ENCODE measurements at places on chromosomes 16 and 17.

GRCh38 chr16:67406111-67406971 is 9.9 kb downstream of the ZDHHC1 start:
- no peak for DNase-seq

DNA sequence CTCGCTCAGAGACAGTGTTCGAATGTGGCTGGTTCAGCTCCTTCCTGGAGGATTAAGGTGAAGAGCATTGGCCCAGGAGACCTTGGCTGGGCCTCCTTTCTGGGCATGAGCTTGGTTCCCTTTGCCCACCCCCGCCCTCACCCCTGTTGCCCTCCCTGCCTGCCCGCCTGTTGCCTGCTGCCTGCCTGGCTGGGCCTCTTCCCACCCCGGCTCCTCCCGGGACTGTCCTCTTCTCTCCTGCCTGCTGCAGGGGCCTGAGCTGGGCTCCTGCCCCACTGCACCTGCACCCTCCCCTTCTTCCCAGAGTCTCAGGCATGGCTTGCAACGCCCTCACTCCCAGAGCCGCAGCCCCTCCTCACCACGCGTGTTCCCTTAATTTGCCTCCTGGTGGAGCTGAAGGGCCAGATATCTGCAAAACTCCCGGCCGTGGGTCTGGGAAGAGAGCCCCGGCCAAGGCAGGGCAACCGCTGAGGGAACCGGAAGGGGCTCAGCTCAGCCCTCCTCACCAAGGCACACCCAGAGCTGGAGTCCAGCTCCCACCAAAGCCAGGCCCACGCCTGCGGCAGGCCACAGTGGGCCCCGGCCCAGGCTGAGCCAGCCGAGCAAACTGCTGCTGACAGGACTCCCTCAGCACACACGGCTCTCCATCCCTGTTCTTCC is 31.2 kb downstream of the MNT start:
- no peak for DNase-seq

GRCh38 chr16:67389911-67390815 is 3.1 kb downstream of the TPPP3 start:
- no peak for DNase-seq

DNA sequence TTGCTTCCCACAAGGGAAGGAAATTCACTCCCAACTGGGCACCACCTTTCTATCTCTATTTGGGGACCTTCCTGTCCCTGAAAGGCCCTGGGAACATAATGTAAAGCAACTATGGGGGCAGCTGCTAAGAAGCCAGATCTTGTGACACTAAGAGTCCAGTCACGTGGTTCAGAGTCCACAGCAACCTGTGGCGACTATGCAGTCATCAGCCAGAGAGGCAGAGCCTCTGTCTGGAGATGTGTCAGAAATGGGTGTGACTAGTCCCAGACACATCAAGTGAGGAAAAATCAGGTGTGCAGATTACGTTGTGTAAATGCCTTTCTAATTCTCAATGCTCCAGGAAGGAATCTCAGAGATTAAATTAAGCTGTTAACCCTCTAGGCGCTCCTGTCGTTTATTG is 26.6 kb upstream of the SKAP1 start:
- DNase-seq: no peak

- no peak for DNase-seq
Observed at GRCh38 chr16:26137956-26138355, 446.2 kb downstream of the HS3ST4 start.

DNA sequence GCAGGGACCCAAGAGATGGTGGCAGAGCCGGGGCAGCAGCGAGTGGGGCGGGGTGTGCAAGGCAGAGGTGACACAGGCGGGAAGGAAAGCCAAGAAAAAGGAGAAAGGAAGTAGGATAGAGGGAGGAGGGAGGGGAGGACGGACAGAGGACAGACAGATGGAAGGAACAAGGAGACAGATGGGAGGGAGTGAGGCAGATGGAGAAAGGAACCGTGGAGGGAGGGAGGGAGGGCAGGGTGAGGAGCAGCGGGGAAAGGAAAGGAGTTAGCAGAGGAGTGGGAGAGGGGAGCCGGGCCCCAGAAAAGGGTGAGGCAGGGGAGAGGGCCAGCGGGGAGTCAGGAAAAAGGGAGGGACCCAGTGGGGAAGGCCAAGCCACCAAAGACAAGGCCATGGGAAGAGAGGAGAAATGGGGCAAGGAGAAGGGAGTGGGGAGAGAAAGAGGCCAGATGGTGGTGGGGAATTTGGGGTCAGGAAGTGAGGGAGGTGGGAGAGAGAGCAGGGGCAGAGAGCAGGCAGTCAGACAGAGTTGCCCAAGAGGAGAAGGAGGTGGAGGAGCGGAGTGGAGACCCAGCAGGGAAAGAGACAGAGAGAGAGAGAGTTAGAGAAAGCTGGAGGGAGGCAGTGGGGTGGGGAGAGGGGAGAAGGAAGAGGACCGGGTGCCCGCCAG is 13.2 kb upstream of the ASGR1 start:
- DNase-seq: no peak

DNA sequence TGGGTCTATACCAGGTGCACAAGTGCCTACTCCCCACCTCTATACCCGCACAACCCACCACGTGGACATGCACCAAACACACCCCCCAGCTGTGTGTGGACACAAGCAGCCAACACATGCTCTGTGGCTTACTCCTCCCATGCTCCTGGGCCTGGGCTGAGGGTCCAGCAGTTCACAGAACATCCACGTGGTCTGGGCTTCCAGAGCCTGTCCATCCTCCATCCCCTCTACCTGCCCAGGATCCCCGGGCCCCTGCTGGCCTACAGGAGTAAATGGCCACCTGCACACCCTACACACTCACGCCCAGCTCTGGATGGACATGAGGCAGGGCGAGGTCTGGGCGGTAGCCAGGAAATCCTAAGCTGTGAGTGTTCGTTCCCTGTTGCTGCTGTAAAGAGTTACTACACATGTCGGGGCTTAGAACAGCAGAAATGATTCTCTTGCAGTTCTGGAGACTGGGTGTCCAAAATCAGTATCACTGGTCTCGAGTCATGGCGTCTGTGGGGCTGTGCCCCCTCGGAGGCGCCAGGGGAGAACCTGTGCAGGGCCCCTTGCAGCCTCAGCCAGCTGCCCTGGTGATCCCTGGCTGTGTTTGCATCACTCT is 15.0 kb upstream of the RAI1 start:
- DNase-seq: no peak

DNA sequence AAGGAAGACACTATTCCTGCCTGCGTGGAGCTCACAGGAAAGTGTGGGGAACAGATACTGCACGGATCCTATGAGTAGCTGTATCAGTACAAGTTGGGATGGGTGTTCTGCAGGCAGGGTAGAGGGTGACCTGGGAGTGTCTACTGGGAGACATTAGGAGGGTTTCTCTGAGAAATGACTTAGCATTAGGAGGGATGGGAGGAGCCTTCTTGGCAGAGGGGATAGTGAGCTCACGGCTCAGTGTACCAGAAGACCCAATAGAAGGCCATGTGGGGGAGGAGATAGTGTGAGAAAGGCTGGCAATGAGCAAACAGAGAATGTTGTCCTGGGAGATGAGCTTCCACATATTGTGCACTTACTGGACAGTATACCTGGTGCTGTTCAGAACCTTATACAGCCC is 109.1 kb downstream of the MSI2 start:
- DNase-seq: no peak

GRCh38 chr16:85364323-85365040 is 248.6 kb upstream of the GSE1 start:
- no peak for DNase-seq

GRCh38 chr16:12459391-12460063 is 344.2 kb downstream of the CPPED1 start:
- no peak for DNase-seq

GRCh38 chr17:28038802-28039201 is 3.7 kb upstream of the NLK start:
- DNase-seq: no peak

- DNase-seq: no peak
Observed at GRCh38 chr16:53717577-53717976, 13.6 kb downstream of the FTO start.

- no peak for DNase-seq
Observed at GRCh38 chr17:48294020-48294805, 135.8 kb downstream of the SKAP1 start.

- DNase-seq: no peak
Observed at GRCh38 chr17:57404073-57404472, 147.8 kb downstream of the MSI2 start.

- no peak for DNase-seq
Observed at GRCh38 chr16:76940251-76940650, 250.7 kb upstream of the MON1B start.

- no peak for DNase-seq
Observed at GRCh38 chr16:83615141-83615952, 192.4 kb upstream of the HSBP1 start.

DNA sequence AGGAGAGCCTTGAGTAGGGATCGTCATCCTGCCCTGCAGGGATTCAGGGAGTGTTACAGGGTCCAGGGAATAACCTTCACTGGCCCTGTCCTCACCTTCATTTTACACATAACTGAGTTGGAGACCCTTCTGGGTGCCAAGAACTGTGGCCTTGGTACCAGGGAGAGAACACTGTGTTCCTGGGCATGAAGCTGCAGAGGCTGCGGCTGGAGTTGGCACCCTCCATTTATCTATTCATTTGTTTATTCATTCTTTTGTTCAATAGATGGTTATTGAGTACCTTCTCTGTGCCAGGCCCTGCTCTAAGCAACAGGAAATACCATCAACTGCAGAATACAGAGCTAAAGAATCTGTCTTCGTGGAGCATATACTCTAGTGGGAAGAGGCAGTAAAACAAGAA is 6.7 kb downstream of the ABCC3 start:
- no peak for DNase-seq

- no peak for DNase-seq
Observed at GRCh38 chr16:88417684-88418476, 35.1 kb downstream of the ZNF469 start.

DNA sequence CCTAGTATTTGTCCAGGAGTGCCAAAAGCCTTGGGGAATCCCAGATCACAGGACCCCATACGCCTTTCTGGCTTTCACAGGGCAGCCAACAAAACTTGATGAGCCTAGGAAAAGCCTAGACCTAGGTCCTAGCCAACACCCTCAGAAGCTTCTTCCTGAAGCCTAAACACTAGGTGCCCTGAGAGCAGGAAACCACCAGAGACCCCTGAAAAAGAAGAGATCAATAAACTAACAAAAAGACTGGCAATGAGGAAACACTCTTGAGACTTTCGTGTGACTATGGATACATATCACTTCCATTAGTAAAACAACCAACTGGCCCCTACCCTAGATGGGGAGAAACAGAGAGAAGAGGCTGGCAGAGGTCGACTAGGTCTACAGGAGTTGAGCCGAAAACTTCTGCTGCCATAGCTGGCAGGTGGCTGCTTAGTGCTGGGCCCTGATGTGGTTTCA is 1.2 kb downstream of the ORMDL3 start:
- DNase-seq: no peak

- no peak for DNase-seq
Observed at GRCh38 chr16:3909791-3910583, 29.5 kb upstream of the CREBBP start.

GRCh38 chr16:27869411-27869810 is 194.1 kb downstream of the GSG1L start:
- no peak for DNase-seq

GRCh38 chr17:37543637-37544052 is 54.0 kb downstream of the DUSP14 start:
- no peak for DNase-seq

GRCh38 chr17:42345396-42346073 is 42.7 kb downstream of the STAT3 start:
- DNase-seq: no peak

DNA sequence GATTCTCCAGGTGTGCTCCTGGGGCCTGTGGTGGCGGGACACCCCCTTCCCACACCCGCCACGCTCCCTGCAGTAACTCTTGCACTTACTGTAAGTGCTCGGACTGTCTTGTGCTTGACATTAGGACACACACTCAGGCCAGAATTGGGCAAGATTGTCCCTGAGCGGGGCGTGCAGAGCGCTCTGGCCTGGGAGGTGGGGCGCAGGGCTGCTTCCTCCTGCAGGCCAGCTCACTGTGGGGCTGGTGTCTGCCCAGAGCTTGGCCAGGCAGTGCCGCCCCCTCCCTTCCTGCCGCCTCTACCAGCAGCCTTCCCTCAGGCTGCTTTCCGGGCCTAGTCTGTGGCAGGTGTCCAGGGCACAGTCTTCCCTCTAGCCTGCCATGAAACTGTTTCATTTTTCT is 6.1 kb upstream of the ATP6V0C start:
- DNase-seq: no peak

- no peak for DNase-seq
Observed at GRCh38 chr17:31527606-31528005, 136.1 kb downstream of the RAB11FIP4 start.

- no peak for DNase-seq
Observed at GRCh38 chr16:85620374-85620773, 7.3 kb downstream of the GSE1 start.

DNA sequence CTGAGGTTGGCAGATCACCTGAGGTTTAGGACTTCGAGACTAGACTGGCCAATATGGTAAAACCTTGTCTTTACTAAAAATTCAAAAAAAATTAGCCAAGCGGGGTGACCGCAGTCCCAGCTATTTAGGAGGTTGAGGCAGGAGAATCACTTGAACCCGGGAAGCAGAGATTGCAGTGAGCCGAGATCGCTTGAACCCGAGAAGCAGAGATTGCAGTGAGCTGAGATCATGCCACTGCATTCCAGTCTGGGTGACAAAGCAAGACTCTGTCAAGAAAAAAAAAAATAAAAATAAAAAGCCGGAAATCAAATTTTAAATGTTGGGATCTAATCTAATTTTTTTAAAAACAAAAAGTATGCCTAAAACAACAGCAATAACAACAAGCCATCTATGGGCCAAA is 56.3 kb downstream of the ABCC1 start:
- no peak for DNase-seq

DNA sequence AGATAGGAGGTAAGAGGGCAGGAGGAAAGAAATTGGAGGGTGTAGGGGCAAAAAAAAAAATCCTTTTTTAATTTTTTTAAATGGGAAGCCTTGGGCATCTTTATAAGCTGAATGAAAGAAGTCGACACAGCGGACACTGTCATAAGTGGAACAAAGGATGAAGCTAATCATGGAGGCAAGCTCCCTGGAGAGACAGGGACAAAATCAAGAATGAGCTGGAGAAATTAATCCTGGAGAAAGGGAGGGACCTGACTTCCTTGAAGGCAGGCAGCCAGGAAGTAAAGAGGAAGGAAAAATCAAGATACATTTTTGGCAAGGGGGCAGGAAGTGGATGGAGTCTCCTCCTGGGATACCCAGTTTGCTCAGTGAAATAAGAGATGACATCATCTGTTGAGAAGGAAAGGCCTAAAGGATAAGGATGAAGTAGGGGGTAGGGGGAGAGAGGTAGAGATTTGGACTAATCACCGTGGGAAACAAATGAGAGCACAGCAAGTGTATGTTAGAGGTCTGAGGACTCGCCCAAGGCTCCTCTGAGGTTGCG is 179.3 kb downstream of the SLC39A11 start:
- DNase-seq: no peak

- DNase-seq: no peak
Observed at GRCh38 chr17:21359483-21359840, 16.7 kb upstream of the KCNJ12 start.

DNA sequence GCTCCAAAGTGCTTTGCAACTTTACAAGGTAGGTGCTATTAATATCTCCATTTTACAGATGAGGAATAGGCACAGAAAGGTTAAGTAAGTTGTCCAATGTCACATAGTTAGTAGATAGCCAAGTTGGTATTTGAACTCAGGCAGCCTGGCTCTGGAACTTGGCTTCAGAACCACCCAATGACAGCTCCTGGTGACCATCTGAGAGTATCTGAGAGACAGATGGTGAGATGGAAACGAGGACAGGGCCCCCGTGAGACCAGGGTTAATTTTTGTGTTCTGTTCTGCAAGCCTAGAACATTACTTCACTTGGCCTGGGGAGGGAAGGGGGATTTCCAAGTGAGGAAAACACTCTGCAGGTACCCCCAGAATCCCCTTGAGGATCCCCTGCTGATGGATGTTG is 9.8 kb upstream of the TMEM132E start:
- no peak for DNase-seq

Data from stimulated activated effector memory CD8-positive, alpha-beta T cell treated with anti-CD3 and anti-CD28 coated beads, Interleukin-12 subunit alpha, Interleukin-12 subunit beta, amount 100 ng/mL, for 72 hours (primary cell).